ENCODE measurements at places on chromosomes 12 and 14.

DNA sequence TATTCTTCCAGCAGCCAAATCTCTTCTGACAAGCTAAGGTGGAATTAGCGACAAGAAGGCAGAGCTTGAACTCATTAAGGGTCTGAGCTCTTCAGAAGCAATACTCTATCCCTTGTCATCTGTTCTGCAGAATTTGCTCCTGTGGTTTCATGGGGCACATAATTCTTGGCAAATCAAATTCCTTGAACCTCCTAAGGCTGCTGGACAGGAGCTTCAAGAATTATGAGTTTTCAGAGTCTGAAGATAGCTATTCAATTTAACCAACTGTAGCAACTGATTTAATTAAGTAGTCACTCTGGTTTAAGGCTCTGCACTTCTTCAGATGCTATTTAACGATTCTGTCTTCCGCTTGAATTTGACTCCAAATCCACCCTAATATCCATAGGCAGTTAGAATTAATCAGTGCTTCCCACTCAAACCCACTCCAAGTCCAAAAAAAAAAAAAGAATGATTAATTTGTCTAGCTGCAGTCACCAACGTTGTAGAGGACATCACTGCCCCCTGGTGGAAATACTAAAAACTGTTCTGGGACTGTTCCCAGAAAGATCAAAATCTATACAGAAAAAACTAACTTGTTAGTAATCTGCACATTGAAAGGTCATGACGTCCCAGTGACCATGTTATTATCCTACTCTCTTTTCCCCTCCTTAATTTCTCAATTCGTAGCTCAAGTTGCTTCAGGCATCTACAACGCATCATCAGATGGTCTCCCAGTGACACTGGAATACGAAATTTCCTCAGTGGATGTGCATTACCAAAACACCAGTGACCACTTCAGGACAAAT is 169.9 kb downstream of the KIF21A start:
- DNase-seq: peak; percentile 3

GRCh38 chr12:48045965-48046518 is 41.8 kb upstream of the COL2A1 start:
- DNase-seq: no peak

DNA sequence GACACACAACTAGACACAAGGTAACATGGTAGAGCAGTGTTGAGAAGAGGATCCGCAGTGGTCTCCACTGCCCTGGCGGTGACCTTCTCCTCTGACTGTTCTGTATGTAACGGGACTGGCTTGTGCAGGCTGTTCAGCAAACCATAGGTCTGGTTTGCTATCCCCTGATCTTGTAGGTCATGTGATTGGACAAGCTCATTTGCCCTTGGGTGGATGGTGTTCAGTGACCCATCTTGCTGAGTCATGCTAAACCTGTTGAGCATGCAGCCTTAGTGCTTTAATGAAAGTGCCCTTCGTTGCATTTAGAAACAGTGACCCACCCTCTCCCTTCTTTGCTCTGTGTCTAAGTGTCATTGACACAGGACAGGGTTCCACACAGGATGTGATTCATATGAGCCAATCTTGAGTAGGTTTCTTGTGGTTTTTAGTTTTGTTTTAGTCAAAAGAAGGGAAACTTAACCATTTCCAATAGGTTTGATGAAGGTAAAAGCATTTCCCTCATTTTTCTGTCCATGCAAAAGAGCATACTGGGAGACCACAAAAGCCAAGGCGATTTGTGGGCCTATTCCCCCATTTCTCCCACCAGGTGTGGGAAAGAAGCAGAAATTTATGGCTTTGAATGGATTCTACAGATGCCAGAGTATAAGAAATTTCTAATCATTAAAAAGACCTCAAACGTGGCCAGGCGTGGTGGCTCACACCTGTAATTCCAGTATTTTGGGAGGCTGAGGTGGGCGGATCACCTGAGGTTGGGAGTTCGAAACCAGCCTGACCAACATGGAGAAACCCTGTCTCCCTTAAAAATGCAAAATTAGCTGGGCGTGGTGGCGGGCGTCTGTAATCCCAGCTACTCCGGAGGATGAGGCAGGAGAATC is 32.6 kb upstream of the HIF1A start:
- peak; percentile 80 for DNase-seq

- no peak for DNase-seq
Measured at GRCh38 chr14:42001431-42001830, 394.8 kb downstream of the LRFN5 start.

DNA sequence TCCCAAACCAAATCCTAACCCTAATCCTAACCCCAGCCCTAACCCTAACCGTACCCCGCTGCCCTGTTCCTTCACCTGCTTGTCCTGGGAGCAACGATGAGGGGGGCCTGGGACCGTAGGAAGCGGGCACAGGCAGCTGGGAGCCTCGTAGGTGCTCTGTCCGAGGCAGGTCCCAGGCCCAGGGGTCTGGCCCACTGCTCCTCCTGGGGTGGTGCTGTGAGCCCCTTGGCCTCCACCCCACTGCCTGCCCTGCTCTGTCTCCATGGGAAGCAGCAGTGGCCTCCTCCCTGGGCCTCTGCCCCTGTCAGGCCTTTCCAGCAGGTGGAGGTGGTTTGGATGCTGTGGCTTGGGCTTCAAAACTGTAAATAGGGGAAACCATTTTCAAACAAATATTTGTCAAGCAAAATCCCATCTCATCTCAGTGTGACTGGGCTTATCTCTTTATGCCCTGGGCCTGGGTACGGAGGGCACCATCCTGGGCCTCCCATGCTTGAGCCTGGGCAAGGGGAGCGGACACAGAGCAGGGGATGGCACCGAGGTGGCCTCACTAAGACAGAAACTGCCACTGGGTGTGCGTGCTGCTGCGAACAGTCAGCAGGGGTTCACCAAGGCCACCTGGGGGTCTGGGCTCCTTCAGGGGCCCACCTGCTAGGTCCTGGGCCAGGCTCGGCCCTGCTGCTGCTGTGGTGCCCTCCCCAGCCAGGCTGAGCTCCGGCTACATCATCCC is 3.7 kb upstream of the BEGAIN start:
- DNase-seq: no peak

Measured in GM06990 (cell line).